Urothelium cell line (cell line): ENCODE measurements at places on chromosomes 12 and 14.

GRCh38 chr14:89330236-89331002 lies 86.6 kb downstream of the FOXN3 start:
- DNase-seq, result no peak

DNA sequence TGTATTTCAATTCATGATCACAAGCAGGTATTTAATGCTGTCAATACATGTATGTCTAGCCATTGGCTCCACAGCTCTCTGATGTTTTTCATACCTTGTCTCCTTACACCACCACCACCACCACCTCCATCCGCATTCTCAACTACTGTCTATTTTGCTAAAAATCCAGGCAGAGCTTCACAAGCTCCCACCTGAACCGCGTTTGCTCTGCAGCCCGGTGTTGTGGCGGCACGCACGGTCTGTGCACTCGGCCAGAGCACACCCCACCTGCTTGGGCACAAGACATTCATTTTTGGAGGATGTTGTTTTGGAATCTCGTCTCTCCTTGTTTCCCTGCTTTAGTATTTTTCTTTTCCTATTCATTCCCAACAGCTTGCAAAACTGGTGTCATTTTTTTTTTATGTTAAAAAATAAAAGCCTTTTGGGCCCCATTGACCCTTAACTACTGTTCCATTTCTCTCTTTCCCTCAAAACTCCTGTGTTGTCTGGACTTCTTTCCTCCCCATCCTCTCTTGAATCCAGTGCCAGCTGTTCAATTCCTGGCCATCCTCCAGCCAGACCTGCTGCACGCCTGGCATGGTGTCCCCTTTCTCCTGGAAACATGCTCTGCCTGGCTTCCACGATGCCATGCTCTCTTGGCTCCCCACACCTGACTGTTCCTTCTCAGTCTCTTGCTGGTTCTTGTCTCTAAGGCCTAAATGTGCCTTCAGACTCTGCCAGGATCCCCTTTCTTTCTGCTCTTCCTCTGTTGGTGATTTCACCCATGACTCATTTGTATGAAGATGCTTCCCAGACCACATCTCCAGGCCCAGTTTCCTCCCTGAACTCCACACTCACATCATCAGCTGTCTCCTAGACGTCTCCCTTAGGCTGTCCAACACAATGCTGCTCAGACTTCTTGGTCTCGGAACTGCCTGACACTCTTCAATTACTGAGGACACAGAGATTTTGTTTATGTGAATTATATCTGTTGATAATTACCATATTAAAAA lies 37.9 kb downstream of the PIWIL1 start:
- DNase-seq, result peak; percentile 31

DNA sequence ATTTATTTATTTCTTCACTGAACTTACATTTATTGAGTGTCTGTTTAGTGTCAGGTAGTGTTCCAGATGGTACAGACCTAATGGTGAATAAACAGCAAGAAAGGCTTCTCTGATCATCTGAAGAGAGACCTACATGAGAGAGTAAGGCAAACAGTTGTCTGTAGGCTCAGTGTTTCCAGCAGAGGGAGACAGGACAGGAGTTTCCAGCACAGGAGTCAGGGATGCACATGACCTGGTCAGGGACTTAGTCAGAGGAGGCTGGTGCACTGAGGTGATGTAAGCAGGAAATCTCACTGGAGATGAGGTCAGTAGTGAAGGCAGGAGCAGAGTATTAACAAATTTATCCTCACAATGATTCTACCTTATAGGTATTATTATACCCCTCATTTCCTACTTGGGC lies 233.2 kb downstream of the MDGA2 start:
- DNase-seq, result peak; percentile 78

DNA sequence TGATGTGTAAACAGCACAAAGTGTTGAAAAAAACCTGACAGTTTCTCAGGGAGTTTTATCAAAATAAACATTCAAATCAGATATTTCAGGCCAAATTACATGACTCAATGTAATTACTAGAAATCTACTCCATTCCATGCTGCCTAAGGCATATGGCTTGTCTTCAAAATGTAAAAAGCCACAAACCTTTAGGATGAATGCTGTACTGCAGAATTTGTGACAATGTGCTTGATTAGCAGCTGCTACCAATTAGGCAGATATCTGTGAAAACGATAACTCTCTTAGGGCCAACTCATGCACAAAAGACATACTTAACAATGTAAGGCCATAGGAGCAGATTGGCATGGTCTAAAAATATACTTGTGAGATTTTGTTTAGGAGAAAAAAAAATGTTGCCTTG lies 267.0 kb downstream of the DACT1 start:
- no peak for DNase-seq

DNA sequence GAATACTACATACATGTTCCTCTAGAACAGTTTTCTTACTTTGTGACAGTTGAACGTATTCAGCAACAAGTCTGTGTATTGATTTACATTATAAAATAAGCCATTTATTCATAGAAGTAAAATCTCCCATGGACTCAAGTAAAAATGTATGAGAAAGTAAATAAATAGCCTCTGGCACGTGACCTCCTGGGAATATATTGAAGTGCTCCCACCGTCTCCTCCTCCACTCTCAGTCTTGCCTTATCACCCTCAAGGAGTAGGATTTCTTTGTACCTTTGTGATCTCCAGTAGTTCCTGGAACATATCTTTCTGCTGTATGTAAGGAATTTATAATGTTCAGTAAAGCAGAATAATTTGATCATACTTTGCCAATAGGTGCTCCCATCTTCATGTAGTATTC lies 90.9 kb downstream of the DIP2B start:
- no peak for DNase-seq

DNA sequence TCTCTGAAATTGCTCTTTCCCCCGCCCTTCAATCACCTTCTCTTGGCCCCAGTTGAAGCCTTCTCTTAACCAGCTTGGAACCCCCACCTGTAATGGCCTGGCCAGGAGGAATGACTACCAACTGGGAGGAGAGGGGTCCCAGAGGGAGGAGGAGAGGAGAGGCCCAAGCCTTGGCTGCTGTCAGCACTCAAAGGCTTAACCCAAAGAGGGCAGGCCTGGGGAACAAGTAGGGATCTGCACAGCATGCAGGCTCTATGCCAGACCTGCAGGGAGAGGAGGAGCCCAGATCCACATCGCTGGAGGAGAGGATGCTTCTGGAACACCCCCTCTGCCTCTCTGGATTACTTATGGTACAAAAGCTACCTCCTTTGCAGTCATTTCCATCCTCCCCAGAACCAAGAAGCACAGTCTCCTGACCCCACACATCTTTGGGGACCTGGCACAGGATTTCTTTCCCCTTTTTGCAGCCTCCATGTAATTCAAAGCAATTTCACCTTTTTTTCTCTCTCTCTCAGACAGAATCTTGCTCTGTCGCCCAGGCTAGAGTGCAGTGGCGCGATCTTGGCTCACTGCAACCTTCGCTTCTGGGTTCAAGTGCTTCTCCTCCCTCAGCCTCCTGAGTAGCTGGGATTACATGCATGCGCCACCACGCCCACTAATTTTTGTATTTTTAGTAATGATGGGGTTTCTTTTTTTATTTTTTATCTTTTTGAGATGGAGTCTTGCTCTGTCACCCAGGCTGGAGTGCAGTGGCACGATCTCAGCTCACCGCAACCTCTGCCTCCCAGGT lies 6.2 kb downstream of the RARG start:
- no peak for DNase-seq

DNA sequence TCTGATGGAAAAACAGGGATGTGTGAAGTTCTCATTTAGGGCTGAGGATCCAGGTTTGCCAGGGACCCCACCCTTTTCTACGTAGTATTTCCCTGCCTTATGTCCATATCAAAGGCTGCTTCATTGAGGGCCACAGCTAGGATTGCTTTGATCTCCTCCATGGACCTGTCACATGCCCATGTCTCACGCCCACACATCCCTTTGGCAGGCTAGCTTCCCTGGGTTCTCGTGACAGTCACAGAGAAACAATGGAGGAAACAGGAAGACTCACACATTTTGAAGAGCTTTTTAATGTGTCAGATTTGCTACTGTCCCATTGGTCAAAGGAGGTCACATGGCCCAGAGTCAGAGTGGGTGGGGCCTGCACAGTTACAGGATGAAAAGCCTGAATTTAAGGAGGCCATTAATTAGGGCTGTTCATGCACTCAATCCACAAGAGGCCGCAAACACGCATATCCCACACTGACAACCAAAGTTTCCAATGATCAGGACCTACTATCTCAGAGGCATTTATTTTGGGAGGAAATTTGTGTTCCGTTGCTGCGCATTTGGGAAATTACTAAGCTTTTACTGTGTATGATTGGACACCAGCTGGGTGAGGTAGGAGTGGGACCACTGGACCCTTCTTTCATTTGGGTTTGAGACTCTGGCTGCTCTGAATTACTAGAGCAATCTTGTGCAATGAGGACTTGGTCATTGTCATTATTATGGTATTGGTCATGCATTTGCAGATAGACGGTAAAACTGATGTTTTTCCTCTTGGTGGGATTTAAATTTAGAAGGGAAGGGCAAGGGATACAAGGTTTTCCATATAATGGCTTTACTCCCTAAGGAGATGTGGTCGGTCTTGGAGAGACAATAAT lies 266.2 kb downstream of the KTN1 start:
- DNase-seq, result no peak

GRCh38 chr12:114895081-114895480 lies 211.1 kb upstream of the TBX3 start:
- DNase-seq, result no peak

- DNase-seq, result no peak
Measured at GRCh38 chr14:104281768-104282301, 143.4 kb downstream of the KIF26A start.

DNA sequence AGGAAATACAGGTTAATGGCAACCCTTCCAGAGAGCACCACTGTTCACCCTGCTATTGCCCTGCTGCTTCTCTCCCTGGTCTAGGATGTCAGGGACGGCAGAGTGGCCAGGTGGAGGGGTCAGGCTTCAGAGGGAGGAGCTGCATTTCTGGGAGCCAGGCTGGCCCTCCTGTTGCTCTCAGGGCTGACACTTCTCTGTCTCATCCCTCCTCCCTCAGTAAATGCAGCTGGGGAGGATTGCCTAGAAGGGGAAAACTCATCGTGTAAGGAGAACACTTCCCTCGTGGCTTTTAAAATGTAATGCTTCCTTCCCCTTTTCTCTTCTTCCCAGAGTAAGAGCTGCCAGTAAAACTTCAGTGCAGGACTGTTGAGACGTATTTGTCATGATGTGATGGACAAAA lies 20.8 kb downstream of the SUSD6 start:
- DNase-seq, result no peak

DNA sequence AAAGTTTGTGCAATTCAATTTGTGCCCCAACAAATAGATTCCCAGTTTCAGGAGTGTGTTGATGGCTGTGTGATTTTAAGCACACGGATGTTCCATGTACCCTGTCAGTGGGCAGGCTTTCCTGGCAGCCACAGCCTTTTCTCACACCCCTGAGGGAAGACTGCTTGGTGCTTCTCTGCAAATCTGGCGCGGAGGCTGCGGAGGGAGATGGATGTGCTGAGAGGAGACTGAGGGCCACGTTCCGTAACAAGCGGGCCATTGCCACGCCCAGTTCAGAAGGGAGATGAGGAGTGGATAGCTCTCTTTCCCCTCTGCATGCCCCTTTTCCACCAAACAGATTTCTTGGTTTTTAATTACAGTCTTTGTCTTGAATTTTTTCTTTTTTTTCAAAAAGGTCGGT lies 89.1 kb downstream of the BEGAIN start:
- DNase-seq, result no peak

DNA sequence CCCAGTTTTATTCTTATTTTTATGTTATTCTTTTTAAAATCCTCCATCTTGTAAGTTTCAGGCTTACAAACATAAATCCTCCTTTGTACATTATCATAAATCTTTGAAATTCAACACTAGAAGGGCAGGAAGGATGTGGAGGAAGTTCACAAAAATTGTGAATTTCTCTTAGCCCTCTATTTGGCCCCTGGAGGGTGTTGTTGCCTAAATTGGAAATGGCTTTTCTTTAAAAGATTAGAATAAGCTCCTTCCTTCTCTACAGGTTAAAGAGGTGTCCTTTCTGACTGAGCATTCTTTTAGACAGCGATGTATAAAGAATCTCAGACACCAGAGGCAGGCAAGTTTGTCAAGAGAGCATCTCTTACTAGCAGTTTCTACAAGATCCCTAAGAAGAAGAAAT lies 391.7 kb upstream of the OR4E1 start:
- DNase-seq, result no peak

- no peak for DNase-seq
Measured at GRCh38 chr12:56162468-56163290, 4.5 kb downstream of the MYL6 start.

DNA sequence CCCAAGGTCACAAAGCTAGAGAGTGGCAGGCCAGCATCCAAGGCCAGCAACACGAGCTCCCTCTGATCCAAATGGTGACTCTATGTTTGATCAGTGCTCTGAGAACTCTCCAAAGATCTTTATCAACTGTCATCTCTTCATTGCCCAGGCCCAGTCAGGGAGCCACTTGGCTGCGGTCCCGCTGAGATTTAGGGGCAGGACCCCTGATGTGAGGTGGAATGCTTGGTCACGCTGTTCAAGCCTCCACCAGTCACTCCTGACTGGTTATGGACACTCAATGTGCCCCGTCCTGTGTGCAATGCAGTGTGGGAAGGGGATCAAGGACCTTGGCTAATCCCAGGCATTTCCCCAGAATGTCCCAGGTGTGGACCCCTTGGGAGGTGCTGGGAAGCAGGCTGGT lies 19.8 kb upstream of the TCL1B start:
- DNase-seq, result no peak

- no peak for DNase-seq
Measured at GRCh38 chr12:2347137-2347843, 294.5 kb downstream of the CACNA1C start.

GRCh38 chr12:12157424-12157823 lies 86.7 kb downstream of the BCL2L14 start:
- DNase-seq, result no peak

DNA sequence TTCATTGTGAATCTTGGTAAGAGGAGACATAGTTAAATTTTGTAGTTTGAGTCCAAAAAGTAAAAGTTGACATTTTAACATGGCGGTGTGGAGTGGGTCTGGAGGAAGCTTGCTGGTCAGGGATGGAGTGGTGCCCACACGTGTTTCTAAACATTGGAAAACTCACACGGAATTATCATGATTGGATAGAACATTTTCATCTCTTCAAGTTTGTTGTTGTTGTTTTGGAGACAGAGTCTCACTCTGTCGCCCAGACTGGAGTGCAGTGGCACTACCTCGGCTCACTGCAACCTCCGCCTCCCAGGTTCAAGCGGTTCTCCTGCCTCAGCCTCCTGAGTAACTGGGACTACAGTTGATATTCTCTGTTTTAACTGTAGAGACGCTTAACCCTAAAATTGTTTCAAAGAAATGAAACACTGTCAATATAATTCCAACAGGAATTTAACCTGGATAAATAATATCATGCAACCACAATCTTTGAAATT lies 502 bp upstream of the MBIP start:
- no peak for DNase-seq

GRCh38 chr12:92794814-92795213 lies 92.0 kb downstream of the PLEKHG7 start:
- DNase-seq, result no peak

GRCh38 chr12:18689771-18690170 lies 48.0 kb downstream of the PLCZ1 start:
- DNase-seq, result no peak
